ENCODE measurements at places on chromosomes 6 and 20. TPM values are rescaled to one million over a fixed set of nuclear protein-coding genes. Genes with fewer than 3 reads are reported as not detected.
A peak's percentile ranks its signal among the peaks of the same experiment; 100 is the strongest.

DNA sequence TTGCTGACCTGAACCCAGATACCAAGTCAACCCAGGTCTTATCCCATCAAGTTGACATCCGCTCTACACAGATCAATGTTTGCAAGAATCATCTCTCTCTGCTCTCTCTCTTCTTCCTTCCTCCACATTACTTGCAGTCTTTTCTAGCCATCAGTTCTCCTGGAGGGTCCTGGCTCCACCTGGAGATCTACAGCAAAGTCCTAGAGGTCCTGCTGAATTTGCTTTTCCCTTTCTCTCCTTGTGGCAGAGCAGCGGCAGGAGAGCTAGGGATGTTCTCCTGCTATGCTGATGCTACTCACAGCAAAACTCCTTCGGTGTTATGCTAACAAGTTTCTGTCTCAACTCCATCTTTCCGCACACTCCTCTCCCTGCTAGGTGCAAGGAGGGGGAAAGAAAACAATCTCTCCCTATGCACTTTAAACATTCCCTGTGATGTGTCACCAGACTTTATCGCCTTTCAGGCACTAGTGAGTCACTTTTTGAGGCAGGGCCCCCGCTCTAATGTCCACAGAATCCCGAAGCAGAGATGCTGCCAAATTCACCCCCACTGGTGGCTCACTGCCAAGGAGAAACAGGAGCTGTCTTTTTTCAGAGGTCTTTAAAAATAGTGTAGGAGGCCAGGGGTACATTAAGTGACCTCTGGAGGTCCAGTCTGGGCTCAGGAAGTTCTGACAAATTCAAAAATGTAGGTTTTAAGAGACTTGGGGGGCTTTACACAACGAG lies 62.6 kb downstream of the FAM50B start:
- H3K27me3 ChIP-seq = no peaks in the 10 kb centered on the region
- H3K36me3 ChIP-seq = no peaks in the 10 kb centered on the region
- H3K4me3 ChIP-seq = no peak overlapping the region
- peak overlapping the region; percentile 82 for H3K27ac ChIP-seq
- peaks cover 8% of the 10 kb centered on the region for H3K4me1 ChIP-seq
- peak; percentile 82 for DNase-seq

- H3K4me1 ChIP-seq = no peaks in the 10 kb centered on the region
- H3K4me3 ChIP-seq = no peak overlapping the region
- no peak overlapping the region for H3K27ac ChIP-seq
- no peak for DNase-seq
These were observed 61.2 kb upstream of the SGK1 start for GRCh38 chr6:134379076-134379475.

DNA sequence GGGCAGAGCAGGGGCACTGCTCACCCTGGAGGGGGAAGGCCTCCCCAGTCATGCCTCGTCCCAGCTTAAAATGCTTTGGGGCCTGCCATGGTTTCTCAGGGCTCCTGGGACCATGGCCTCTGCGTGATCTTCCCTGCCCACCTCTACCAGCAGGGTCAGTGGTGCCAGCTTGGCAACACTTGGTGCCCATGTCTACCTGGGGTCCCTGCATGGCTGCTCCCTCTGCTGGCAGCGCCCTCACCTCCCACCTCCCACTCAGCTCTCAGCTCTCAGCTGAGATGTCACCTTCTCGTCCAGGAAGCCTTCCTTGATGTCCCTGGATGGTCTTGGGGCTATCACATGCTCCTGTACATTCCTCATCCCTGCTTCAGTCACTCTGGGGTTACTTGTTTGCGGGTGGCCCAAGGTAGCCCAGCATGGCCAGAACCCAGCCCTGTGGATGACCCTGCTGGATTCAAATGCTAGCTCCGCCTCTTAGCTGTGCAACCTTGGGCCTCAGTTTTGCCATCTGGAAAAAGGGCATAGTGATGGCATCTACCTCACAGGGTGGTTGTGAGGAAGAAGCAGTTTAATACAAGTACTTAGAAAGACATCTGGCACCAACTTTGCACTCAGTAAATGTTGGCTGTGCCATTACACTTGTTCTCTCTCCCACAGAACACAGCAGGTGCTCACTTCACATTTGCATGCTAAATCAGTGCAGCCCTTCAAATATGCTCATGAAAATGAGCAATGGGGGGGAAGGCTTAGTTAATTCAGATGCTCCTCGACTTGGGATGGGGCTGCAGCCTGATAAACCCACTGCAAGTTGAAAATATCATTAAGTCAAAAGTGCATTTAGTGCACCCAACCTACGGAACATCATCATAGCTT lies 53.5 kb upstream of the PTPN1 start:
- DNase-seq = no peak
- H3K27ac ChIP-seq = no peak overlapping the region
- H3K4me1 ChIP-seq = no peaks in the 10 kb centered on the region
- H3K4me3 ChIP-seq = no peak overlapping the region
- H3K27me3 ChIP-seq = no peaks in the 10 kb centered on the region
- H3K36me3 ChIP-seq = no peaks in the 10 kb centered on the region

- H3K27ac ChIP-seq = no peak overlapping the region
- DNase-seq = no peak
- no peaks in the 10 kb centered on the region for H3K4me1 ChIP-seq
- H3K36me3 ChIP-seq = no peaks in the 10 kb centered on the region
- H3K27me3 ChIP-seq = no peaks in the 10 kb centered on the region
These were observed 872.9 kb upstream of the SLC35B3 start for GRCh38 chr6:9308284-9308683.

The SLC22A23 gene
- total RNA-seq = 6.8 TPM

The TRIM40 gene
- not detected for total RNA-seq

DNA sequence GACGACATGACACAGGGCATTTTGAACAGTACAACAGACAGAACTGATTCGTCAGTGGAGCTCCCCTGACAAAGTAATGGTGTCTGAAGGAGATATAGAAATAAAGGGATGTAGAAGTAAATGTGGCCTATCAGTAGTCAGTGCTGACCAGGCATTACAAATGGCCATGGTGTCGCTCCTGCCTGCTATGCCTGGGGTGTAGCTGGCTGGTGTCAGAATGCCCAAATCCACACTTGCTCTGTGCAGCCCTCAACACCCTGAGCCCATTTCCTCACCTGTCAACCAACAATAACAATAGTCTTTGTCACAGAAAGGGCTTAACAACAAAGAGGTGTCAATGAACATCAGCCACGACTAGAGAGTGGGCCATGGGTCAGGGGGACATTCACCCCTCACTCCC lies 53.2 kb downstream of the MAP3K5 start:
- peak overlapping the region; percentile 33 for H3K27ac ChIP-seq
- no peak overlapping the region for H3K4me3 ChIP-seq
- H3K27me3 ChIP-seq = no peaks in the 10 kb centered on the region
- H3K4me1 ChIP-seq = peaks cover 5% of the 10 kb centered on the region
- no peak for DNase-seq

The COL21A1 gene
- 9.0 TPM for total RNA-seq

The FOXC1 gene
- total RNA-seq = 15.2 TPM

DNA sequence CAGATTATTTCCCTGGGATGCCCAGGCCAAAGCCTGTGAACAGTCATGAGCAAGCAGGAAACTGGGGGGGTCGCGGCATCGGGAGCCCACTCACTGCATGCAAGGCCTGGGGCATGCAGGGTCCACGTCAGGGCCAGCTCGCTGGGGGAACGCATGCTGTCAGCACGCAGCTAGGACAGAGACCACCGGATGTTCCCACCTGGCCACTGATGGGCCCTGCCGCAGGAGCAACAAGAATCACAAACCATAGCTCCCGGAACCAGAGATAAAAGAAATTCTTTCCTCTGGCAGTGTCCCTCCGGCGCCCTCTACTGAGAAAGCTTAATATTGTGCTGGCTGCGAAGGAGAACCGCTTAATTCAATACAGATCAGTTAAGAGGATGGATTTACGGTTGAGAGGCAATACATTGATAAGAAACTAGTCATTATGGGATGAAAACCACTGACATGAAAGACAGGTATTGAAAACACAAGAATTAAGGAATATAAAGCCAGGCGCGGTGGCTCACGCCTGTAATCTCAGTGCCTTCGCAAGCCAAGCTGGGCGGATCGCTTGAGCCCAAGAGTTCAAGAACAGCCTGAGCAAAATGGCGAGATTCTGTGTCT lies 32.6 kb downstream of the C6orf15 start:
- H3K4me1 ChIP-seq = no peaks in the 10 kb centered on the region
- H3K27ac ChIP-seq = peak overlapping the region; percentile 28
- DNase-seq = peak; percentile 65

The ARFGEF3 gene
- 0.88 TPM for total RNA-seq

- no peak overlapping the region for H3K4me3 ChIP-seq
- H3K27ac ChIP-seq = no peak overlapping the region
- no peaks in the 10 kb centered on the region for H3K27me3 ChIP-seq
- H3K4me1 ChIP-seq = no peaks in the 10 kb centered on the region
- no peaks in the 10 kb centered on the region for H3K36me3 ChIP-seq
These were observed 270.4 kb downstream of the DOK5 start for GRCh38 chr20:54745780-54746179.

The WFDC5 gene
- not detected for total RNA-seq

DNA sequence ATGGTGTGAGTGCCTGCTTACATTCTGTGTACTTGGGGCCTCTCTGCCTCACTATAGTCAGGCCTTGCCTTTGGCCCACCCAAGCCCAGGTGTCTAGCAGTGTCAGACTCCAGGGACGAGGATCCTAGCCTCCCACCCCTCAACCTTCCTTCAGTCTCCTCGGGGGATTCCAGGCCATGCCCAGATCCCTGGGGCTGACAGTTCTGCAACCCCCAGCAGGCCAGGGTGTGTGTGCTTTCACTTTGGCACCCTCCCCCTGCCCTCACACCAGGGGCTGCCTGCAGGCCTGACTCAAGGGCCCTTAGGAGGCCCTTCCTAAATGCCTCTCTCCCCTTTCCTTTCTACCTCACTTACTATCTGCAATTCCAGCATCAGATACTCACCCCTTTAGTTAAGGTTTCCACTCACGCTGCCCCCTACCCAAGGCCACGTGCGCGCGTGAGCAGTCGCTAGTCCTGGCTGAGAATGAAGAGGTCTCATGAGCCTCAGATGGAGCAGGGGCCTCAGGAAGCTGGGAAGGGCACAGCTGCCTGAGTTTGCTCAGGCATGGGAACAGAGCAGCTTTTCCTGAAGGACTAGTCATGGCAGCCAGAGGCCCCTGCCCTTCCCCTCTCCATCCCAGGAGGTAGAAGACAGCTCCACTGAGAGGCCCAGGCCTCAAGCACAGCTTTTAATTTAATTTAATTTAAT lies 859 bp upstream of the CLPS start:
- no peak for DNase-seq
- no peaks in the 10 kb centered on the region for H3K27me3 ChIP-seq
- no peaks in the 10 kb centered on the region for H3K36me3 ChIP-seq
- H3K4me3 ChIP-seq = no peak overlapping the region
- H3K4me1 ChIP-seq = no peaks in the 10 kb centered on the region
- no peak overlapping the region for H3K27ac ChIP-seq

DNA sequence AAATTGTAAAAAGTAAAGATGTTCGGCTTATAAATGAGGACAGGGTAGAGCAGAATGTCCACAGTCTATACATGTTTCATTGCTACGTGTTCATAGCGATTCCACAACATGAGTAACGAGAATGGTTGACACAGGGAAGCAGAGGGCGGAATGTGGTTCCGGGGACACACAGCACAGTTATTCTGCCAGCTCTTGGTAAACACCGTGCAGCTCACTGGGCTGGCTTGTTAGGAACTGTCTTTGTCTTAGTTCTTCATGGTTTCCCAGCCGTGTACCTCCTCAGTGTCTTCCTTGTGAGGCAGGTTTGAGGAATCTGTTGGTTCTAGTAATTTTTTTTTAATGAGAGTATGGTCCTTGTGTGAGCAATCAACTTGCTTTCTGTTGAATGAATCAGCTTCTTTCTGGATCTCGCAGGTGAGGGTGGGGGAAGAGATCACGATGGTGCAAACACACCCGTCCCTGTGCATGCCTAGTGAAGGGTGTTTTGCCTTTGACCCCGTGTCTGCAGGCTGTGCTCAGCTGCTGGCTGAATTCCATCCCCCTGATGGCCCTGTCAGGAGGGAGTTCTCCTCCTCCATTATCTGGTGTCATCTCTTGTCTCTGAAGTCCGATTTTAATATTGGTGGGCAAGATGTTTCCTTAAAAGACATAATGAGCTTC lies 168.2 kb downstream of the SMOC2 start:
- H3K27me3 ChIP-seq = no peaks in the 10 kb centered on the region
- no peak overlapping the region for H3K4me3 ChIP-seq
- peaks cover 3% of the 10 kb centered on the region for H3K4me1 ChIP-seq
- DNase-seq = no peak
- H3K36me3 ChIP-seq = no peaks in the 10 kb centered on the region
- peak overlapping the region; percentile 82 for H3K27ac ChIP-seq

DNA sequence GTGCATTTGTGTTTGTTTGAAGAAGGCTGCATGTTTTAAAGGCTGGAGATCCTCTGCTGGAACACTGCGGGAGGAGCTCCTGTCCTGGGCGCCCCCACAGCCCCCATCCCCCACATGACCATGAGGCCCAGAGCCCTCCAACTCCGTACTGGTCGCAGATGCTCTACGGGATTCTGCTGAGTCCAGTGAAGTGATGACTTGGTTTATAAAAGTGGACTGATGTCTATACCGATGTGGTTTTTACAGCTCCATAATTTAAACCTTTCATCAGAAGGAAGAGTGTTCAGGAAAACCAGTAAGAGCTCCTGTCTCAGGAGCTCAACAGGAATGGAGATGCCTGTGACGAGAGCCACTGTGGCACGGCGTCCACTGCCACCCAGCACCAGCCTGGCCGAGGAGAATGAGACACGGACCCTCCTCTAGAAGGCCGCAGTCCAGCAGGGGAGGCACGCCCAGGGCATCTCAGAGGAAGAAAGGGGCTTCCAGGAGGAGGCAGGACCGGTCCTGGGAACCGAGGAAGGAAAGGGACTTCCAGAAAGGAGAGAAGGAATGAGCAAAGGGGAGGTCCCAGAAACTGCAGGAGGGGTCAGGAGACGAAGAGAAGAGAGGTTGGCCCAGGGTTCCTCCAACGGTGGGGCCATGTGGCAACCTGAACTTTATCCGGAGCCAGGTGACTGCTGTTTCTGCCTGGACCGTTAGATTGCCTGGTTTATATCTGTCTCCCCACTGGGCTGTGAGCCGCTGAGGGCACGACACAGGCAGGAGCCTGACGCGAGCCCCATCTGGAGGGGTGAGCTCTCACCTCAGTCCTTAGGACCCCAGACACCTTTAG lies 26.9 kb downstream of the BFSP1 start:
- H3K27ac ChIP-seq = no peak overlapping the region
- no peaks in the 10 kb centered on the region for H3K36me3 ChIP-seq
- peak overlapping the region; percentile 49 for H3K4me3 ChIP-seq

The FOXF2 gene
- total RNA-seq = not detected

All from uterus (tissue), 4 donors.